ENCODE measurements at places on chromosomes 1 and 21.
A peak's percentile ranks its signal among the peaks of the same experiment; 100 is the strongest.

- DNase-seq = peak; percentile 36
Observed at GRCh38 chr1:186286615-186287315, 88.3 kb downstream of the TPR start.

- DNase-seq = peak; percentile 74
Observed at GRCh38 chr1:205933671-205934618, 9.3 kb downstream of the SLC26A9 start.

GRCh38 chr1:151512326-151512725 lies 1.1 kb downstream of the CGN start:
- no peak for DNase-seq

GRCh38 chr1:156721131-156721530 lies 7.1 kb upstream of the METTL25B start:
- no peak for DNase-seq

- no peak for DNase-seq
Observed at GRCh38 chr21:34811368-34811767, 142.6 kb downstream of the CLIC6 start.

- no peak for DNase-seq
Observed at GRCh38 chr1:198584163-198584562, 43.7 kb upstream of the ATP6V1G3 start.

GRCh38 chr1:110548381-110548780 lies 29.4 kb upstream of the KCNA10 start:
- DNase-seq = no peak

- no peak for DNase-seq
Observed at GRCh38 chr1:78038491-78038939, 7.3 kb upstream of the GIPC2 start.

GRCh38 chr1:14687147-14687546 lies 88.7 kb downstream of the KAZN start:
- no peak for DNase-seq

GRCh38 chr1:70754701-70755100 lies 292.9 kb downstream of the PTGER3 start:
- DNase-seq = no peak

- peak; percentile 4 for DNase-seq
Observed at GRCh38 chr1:216238844-216239243, 184.4 kb downstream of the USH2A start.

DNA sequence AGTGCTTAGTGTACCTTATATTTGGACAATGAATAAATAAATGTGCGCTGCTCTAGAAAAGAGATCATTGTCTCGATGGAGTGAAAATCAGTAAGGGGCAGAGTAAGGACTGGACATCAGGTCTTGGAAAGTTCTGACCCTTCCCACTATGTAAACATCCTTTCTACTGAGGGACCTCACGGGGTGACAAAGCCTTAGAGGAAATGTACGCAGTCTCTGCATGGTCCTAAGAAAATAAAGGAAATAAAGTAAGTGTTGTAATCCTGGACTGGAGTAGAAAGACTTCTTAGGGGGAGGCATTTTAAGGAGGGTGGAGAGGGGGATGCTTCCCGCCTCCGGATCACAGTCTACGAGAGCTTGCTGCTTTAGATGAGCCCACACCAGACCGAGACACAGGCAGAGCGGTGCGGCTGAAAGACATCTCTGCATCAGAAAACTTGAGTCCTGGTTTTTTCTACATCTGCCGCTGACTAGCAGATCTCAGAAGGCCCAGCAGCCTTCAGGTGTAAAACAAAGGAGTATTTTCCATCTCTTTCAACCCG lies 22.3 kb upstream of the GPR137B start:
- no peak for DNase-seq

DNA sequence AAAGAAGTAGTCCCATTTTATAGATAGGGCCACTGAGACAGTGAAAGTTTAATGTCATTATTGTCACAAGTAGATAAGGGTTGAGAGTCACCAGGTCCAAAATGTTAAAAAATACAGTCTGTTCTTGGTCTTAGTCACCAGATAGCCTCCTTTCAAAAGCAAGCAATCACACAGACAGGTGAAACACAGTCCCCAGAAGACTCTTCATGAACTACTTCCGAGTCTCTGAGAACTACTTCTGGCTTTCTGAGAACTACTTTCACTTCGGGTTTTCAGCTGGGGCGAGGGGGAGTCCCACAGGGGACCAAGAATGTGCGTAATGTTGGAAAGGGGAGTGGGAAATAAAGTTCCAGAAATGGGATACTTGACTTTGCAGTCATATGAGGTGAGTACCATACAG lies 143.2 kb downstream of the HHIPL2 start:
- DNase-seq = no peak

DNA sequence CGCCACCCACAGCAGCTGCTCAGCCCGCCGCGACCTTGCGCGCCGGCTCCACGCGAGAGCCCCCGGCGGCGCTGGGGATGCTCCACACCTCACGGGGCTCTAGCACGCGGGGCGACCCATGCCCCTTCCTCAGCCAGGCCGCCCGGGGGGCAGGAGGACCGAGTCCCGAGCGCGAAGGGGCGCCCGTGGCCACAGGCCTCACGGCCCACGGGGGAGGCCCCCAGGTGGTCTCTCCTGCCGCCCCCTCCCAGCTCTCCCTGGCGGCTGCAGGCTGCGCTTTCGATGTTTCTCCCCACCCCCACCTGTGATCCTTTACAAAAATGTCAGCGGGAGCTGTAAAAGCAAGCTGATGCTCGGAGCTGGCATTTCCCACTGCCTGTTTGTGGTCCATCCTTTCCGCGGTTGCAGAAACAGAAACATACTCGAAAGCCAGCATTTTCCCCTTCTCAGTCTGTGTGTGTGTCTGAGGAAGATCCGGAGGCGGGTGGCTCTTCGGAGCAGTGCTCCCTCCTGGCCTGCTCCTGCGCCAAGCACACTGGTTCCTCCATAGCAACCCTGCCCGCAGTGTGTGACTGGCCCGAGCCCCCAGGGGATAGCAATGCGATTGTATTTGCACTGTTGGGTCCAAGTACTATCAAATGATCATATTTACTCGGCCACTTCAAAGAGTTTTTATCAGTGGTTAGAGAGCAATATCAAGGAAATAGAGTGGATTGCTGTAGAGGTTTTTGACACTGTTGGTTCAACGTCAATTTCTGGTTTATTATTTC lies 2.1 kb downstream of the KIF26B start:
- DNase-seq = peak; percentile 36

Measured in fibroblast of skin of abdomen (primary cell).